NCI-H1694 (cell line): ENCODE measurements at places on chromosomes 2 and 18.

DNA sequence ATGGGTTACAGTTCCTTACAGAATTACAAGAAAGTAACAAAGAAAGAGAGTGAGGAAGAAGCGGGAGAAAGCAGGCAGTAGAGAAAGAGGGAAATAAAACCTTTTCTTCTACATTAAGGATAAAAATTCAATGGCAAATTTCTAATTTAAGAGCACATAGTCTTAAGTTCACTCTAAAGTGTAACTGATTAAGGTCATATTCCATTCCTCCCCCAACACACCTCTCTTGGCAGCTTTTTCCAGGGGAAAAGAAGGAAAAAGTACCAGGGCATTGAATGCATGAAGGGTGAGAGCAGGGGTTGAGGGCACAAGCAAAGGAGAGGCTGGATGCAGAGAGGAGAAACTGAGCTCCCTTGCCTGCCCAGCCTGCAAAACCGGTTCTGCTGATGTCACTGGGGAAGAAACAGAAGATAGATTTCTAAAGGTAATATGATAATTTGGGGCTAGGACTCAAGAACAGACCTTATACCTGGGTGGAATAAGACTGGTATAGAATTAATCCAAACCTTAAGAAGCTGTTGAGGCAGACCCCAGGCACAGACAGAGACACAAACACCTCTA is 4.6 kb downstream of the ACMSD start:
- no peak for DNase-seq

- no peak for DNase-seq
Observed at GRCh38 chr2:97068074-97068473, 26.6 kb downstream of the FAHD2B start.

- peak; percentile 41 for DNase-seq
Observed at GRCh38 chr2:29920631-29921559, 491 bp downstream of the ALK start.

GRCh38 chr18:10062302-10063300 is 148.8 kb downstream of the VAPA start:
- DNase-seq = no peak
